ENCODE measurements at places on chromosomes 5 and 9.

GRCh38 chr5:117393125-117393524 is 818.5 kb upstream of the SEMA6A start:
- no peak for DNase-seq

- peak; percentile 85 for DNase-seq
These were observed 224.1 kb upstream of the DAB2 start for GRCh38 chr5:39648848-39649227.

- peak; percentile 61 for DNase-seq
These were observed 53.0 kb upstream of the RFX3 start for GRCh38 chr9:3578786-3579185.

- peak; percentile 54 for DNase-seq
These were observed 60.6 kb downstream of the AUH start for GRCh38 chr9:91301161-91301560.

DNA sequence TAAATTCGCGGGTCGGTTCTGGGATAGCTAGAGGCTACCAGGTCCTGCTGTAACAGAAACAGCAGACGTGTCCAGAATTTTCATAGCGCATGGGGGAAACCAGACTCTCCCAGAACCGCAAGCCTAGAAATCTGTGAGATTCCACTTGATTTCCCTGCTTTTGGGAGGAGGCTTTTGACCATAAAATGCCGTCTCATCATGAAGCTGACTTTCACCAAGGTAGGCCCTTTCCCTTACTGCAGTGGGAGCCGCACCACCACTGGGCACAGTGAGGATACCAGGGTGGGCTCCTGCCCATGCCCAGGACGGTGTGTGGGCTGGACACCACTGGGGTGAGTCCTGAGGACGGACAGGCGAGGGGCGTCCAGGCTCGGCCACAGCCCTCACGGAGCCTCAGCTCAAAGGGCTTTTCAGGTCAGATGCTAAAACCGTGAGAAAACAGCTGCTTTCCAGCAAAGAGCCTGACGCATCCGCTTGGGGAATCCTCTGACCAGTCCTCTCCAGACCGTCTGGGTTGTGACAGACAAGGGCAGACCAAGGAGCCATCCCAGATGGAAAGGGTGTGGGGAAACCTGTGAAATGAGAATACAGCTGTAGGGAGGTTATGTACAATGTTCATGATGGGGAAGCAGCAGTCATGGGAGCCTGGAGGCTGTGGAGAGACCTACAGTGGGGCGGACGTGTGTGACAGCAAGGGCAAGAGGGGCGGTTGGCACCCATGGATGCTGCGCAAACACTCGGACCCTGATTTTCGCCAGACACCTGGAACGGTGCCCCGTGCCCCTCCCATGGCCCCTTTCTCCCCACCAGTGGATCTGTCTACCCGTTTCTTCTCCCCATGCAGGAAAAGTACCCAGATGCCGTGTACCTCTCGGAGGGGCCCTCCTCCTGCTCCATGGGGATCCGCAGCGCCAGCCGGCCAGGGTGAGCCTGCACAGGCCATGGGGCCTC is 59.2 kb downstream of the IPPK start:
- DNase-seq: no peak

DNA sequence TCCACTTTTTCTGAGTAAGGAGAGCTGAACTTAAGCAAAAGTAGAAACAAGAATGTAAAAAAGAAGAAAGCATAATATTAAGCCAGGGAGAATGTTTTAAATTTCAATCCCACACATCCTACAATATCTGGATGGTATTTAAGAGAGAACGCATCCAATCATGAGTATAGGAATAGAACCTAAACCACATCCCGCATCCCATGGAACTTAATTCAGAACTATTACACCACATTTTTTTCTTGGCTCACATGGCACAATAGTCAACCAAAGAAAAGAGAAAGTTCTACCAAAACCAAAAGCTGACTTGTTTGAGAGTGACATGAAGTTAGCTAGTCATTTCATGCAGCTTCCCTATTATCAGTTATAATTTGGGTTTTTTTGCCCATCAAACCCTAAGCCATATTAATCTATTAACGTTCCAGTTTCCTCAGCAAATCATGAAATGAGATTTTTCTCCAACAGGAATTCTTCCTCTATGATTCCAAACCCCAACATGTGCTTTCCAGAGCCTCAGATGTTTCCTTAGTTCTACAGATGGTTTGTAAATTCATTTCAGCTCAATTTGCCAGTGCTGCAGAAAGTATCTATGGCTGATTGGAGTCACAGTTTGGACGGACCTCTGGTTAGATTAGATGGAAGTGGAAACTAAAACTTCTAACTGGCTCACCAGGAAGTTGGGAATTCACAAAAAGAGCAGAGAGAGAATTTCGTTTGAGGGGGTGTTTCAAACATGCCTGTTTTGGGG is 22.5 kb downstream of the ADAMTSL1 start:
- DNase-seq: no peak

GRCh38 chr5:159182691-159183090 is 26.7 kb downstream of the RNF145 start:
- DNase-seq: peak; percentile 28

DNA sequence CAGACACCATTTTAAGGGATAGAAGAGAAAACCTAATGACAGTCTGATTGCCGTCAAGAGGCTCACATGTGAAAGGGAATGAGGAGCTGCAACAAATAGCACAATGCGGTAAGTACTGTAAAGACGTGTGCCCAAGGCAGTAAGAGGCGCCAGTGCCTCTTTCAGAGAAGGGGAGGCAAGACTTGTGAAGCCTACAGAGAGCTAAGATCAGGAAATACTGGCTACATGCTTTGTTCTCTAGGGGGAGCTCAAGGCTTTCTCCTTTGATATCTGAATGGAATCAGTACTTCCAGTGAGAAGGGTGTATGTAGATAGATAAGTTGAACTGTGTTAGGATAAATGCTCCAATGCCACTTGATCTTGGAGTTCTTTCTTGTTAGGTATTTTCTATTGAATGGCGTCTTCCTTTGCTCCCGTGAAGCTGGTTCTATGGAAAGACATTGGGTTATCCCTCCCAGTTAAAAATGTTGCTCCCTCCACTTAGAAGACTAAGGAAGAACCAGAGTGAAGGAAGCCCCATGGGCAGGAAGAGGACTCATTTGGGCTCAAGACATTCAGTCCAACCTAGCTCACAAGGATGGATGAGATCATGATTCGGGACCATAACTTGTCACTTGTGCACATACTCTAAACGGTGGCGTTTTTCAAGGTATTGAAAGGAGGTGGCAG is 23.5 kb upstream of the ALDOB start:
- peak; percentile 84 for DNase-seq

GRCh38 chr5:56085193-56085592 is 90.4 kb upstream of the IL6ST start:
- DNase-seq: no peak

GRCh38 chr9:95224376-95225019 is 93.0 kb downstream of the FANCC start:
- DNase-seq: peak; percentile 9

DNA sequence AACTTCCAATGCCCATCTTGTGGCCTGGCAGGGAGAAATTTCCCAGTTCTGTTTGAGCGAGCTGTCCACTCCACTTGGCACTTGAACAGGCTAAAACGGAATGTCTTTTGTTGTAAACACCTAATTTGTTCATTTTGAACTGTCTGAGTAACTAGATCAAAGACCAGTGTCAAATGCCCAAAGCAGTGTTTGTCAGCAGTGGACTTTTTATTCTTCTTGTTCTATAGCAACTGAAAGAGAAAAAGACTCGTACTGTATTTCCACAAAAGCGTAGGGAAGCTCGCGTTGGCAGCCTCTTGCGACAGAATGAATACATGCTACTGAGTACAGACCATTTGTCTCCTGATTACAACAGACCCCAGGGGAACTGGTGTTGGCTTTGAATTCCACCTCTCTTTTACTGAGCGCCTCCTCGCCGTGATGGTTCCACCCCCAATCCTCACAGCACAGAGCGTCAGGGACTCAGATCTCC is 601.8 kb upstream of the ZNF608 start:
- no peak for DNase-seq

DNA sequence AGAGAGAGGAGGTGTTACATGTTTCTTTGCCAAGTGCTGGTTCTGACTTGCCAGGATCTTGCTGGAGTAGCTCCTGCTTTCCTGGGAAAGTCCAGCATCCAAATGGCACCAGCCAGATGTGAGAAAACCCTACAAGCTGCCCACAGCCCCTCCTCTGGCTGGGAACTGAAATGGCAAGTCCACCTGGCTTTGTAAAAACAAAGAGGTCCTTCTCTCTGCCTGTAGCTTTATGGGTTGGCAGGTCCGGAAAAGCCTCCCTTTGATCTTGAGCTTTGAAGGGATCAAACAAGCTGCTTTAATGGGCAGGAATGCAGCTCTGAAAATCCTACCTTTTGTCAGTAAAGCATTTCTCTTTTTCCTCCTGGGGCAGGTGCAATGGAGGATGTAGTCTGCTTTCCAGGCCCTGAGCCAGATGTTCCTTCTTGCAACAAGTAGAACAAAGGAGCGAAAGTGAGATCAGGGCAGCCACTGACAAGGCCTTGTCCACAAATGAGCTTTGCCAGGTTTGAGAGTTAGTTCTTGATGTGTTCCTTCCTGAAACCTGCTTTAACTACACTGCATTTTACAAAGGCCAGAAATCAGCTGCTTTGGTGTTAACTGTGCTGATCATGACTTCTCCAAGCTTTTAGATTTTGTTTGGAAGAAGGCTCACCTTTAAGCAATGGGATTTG is 456.7 kb downstream of the ZNF608 start:
- peak; percentile 49 for DNase-seq

GRCh38 chr9:125238127-125238914 is 2.8 kb downstream of the HSPA5 start:
- DNase-seq: no peak

GRCh38 chr5:6535594-6535993 is 86.9 kb downstream of the UBE2QL1 start:
- DNase-seq: no peak

DNA sequence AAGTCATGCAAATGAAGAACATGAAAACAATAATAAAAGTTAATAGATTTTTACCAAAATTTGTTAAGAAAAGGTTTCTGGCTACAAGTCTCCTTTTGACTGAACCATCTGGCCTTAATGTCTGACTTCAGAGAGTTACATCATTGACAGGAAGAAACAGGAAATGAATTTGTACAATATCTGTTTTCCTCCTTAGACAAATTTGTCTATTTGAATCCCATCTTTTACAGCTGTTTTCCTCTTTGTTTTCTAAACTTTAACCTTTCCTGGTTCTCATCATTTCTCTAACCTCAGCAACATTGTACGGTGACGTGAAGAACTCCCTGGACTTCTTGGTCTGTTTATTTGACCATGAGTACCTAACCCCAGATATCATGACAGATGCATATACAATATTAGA is 567.5 kb upstream of the RIOK2 start:
- no peak for DNase-seq

- DNase-seq: peak; percentile 94
These were observed at the start of the genes DOLK and NUP188 for GRCh38 chr9:128947527-128948301. TSS of gene DOLK (minus strand) at chr9:128947603. CDS start at chr9:128947303, 300 bp downstream. TSS of gene NUP188 (plus strand) at chr9:128947699. CDS start at chr9:128947720, 21 bp downstream.

DNA sequence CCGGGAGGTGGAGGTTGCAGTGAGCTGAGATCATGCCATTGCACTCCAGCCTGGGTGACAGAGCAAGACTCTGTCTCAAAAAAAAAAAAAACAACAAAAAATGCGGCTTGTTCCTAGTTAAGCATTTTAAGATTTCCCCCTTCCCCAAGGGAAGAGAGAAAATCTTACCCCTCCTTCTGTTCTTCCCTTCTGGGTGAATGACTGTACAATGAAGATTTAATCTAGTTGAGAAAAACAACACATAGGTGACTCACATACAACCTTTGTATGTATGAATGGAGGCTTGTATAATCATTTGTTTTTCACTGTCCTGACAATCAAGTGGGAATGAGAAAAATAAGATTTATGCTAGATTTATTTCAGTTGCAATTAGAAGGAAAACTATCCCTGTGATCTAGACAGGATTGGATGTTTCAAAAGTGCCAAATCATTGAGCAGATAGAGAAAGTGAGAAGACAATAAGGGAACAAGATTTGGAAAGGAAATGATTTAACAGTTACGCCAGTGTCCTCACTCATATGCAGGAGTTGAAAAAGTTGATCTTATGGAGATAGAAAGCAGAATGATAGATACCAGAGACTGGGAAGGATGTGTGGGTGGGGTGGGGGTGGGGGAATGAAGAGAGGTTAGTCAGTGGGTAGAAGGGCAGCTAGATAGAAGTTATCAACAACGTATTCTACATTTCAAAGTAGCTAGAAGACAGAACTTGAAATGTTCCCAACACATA is 16.7 kb downstream of the GDA start:
- no peak for DNase-seq

- no peak for DNase-seq
These were observed 94.7 kb upstream of the SAP30L start for GRCh38 chr5:154351141-154351540.

- no peak for DNase-seq
These were observed 71.3 kb downstream of the PTPN3 start for GRCh38 chr9:109426626-109427402.

DNA sequence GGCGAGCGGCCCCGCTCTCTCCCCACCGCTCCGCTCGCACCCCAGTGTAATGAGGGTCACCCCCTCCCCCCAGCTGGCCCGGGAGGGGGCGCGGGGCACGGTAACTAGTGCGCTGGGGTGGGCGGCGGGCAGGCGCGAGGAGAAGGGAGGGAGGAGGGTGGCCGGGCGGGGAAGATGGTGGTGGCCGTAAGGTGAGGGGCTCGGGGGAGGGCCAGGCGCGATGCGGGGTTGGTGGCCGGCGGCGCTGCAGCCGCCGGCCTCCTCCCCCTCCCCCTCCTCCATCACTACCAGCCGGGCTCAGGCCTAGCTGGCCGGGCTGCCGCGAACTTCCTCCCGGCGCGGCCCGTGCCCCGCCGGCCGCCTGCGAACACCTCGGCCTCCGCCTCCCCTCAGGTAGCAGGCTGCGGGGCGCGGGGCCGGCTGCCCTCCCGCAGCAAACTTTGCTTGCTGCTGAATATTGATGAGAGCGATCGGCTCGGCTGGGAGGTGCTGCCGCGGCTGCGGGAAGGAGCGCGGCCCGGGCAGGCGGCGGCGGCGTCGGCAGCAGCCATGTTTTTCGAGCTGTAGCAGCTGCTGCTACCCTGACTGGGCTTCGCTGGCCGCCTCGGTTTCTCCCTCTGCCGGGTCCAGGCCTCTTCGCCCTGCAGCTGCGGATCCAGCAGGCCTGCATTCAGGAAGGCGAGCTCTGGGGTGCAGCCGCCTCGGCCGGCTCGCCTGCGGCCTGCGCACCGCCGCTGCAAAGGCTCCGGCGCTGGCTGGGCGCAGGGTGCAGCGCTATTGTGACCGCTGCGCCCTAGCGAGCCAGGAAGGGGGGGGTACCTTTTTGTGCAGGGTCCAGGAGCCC is 502 bp downstream of the NSD1 start:
- peak; percentile 56 for DNase-seq

DNA sequence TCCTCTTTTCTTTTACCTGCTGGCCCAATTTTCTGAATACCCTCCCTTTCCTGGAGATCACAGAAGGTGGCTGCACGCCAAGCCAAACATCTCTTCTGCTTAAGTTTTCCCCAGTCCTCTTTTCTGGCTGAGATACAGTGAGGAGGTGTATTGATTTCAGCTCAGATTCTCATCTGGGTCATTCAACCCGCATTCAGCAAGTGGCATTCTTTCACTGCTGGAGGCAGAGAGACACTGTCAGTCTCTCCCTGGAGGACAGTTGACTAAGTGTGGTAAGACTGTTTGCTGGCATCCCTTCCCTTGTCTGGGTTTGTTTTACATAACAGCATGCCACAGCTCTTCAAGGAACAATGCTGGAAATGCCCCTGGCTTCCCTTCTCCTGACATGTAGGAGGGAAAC is 60.5 kb downstream of the GABRG2 start:
- DNase-seq: peak; percentile 14

GRCh38 chr5:142922223-142922952 is 152.2 kb downstream of the ARHGAP26 start:
- DNase-seq: peak; percentile 56

GRCh38 chr5:124438026-124438902 is 308.2 kb downstream of the ZNF608 start:
- no peak for DNase-seq

Measured in MCF 10A (cell line).